ENCODE measurements at places on chromosomes 2 and 18.
A peak's percentile ranks its signal among the peaks of the same experiment; 100 is the strongest.

- no peak for DNase-seq
Measured at GRCh38 chr2:111711270-111711669, 172.7 kb downstream of the ANAPC1 start.

GRCh38 chr2:215371915-215372897, 60.3 kb downstream of the ATIC start:
- DNase-seq: no peak

DNA sequence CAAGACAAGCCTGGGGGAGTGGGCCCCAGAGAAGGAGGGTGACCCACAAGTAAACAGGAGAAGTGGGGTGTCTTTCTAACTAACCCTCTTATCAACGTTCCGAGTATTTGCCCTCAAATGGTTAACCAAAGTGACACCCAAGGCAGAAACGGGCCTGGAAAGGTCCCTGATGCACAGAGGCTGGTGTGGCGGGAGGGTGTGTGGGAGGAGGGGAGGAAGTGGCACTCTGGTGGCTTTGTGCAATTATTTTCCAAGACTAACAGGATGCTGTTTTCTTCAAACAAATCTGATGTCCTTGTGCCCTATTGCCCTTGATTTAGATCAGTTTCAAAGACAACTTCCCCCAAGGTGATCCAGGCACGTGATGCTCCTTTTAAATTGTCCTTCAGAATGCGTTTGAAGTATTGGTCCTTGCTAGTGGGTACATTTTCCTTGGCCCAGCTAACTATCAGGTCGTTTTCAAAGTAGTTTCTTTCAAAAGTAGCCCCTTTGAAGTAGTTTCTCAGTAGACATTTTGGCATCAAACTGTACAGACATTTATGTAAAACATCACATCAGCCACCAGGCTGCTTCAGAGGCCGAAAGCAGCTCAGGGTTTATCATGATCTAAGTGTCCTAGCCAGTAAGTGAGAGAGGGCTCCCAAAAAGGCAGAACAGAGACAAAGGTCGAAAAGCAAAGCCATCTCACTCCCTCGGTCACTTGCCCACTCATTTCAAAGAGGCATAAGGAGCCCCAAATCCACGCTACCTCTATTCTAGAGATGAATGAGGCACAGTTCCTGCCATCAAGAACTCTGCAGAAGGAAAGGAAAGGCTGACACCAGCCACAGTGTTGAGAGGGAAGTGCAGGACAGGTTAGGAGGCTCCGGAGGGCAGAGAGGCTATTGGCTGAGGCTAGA, 371.1 kb upstream of the ID2 start:
- DNase-seq: no peak

DNA sequence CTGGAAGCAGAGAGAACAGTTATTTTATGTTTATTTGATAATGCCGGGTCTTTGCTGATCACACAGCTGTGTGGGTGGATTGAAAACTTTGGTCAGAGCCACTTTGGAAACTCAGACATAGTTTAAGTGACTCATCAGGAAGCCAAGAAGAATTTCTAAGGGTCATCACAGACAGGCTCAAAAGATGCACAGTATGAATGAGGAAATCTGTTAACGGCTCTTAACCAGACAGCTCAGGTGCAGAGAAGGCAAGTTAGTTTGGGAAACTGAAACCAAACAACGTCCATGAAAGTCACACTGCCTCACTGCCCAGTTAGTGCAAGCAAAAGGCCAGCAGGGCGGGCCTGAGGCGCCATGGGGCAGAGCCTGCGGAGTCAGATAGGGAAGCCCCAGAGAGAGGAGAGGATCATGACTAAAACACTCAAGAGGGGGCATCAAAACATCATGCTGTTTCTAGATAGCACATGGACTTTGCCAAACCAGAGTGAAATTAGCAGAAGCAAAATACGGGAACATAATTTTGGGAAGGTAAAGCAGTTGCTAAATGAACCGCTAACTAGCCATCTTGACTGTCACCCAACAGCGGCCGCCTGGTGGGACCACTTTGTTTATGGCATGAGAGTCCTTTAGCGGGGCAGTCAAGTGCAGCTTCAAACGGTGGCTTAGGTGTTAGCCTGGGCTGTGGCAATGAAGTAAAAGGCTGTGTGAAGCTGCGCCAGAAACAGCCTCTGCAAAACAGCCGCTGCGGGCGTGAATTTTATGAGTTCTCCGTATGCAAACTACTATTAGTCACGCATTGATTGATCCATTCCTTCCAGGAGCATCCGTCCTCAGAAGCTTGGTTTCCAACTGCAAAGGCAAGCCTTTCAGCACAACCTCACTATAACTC, 101.2 kb downstream of the KCTD18 start:
- DNase-seq: no peak

- peak; percentile 85 for DNase-seq
Measured at GRCh38 chr18:38481576-38481975, 916.0 kb upstream of the CELF4 start.

DNA sequence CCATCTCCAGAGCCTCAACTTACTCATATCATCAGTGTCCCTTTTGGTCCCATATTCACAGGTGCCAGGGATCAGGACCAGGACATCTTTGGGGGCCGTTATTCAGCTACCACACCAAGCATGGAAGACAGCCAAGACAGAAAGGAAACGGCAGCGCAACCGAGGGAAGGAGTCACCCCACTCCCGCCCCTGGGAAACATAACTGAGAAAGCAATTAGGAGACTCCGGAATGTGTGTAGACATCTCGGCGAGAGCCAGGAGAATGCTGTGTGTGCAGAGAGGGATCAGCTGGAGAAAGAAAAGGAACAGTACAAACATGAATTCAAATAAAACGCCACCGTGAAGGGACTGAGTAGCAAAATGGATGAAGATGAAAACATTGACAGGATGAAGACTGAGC, 13.4 kb upstream of the BOK start:
- no peak for DNase-seq

- no peak for DNase-seq
Measured at GRCh38 chr18:29003194-29003593, 826.3 kb upstream of the CDH2 start.

DNA sequence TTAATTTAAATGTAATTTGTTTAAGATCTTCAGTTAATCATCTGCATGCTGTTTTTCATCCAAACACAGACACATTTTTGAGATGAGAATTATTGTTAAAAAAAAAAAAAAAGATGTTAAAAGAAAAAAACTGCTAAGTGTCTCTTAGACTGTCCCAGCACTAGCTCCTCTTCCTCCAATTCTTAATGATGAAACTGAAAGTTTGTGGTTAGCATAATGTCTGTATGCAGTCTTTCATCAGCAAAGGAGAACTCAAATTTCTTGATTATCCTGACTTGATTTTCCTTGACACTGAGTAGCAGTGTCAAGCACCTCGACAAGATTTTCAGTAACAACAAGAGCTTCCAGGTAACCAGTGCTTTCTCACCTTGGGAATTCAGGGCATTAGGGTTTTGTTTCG, 274.4 kb downstream of the LRRTM1 start:
- no peak for DNase-seq

GRCh38 chr2:70570041-70570661, 16.5 kb upstream of the TGFA start:
- no peak for DNase-seq

DNA sequence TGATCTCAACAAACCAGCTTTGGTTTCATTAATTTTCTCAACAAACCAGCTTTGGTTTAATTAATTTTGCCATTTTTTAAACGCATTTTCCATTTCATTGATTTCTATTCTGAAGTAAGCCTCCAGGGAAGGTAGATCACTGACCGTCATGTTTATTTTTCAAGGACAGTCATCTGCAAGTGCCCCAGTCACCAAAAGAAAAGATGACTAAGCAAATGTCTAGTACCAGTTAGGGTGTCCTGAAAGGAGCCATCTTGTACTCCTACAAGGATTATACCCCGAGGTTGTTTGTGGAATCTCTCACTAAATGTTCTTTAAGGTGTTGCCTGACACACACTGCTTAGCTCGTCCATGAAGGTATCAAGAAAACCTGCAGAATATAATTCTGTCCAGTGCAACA, 6.1 kb upstream of the UGT1A8 start:
- DNase-seq: no peak

GRCh38 chr2:152062125-152063091, 36.4 kb downstream of the CACNB4 start:
- no peak for DNase-seq

DNA sequence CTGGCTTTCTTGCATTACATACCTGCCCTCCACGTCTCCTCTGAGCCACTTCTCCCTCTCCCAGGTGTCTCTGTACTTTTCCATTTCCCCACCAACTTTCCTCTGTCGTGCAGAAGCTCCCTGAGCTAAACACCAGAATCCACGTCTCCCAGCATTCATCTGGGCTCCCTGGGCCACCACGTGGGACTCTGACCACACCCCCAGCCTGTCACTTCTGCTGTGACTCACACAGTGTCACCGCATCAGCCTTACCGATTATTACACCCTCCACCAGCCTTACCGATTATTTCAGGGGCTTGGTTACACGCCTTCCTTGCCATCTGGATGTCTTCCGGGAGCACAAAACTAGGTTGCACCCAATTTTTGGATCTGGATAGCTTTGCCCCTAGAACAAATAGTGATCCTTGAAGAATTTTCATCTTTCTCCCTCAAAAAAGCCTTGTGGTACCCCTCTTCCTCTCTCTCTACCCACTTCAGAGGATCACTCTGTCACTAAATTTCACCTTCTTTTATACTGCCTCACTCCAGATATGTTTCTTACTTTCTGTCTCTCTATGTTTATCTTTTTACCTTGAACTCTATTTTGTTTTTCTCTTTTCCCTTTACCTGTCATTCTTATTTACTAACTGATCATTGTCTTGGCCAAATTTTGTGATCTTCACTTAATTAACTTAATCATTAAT, 136.9 kb upstream of the CAB39 start:
- DNase-seq: peak; percentile 15

DNA sequence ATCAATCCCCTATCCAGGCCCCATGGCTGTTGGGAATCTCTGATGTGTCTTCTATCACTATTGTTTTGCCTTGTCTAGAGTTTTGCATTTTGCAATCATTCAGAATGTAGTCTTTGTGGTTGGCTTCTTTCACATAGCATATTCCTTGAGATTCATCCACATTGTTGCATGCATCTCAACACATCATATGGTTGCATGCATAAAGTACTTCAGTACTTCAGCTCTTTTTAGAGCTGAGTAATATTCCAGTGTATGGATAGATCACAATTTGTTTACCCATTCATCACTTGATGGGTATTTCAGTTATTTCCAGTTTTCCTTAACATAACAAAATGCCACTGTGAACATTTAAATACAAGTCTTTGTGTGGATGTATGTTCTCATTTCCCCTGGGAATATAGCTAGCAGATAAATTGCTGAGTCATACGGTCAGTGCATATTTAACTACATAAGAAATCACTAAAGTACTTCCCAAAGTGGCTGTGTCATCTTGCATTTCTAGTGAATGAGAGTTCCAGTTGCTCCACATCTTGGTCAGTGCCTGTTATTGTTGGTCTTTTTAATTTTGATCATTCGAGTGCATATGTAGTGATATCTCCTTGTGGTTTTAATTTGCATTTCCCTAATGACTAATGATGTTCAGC, 138.8 kb downstream of the BCL11A start:
- DNase-seq: no peak

GRCh38 chr18:33560686-33561370, 17.2 kb upstream of the ASXL3 start:
- peak; percentile 45 for DNase-seq

GRCh38 chr2:134247679-134248078, 6.2 kb upstream of the MGAT5 start:
- DNase-seq: no peak

GRCh38 chr2:189466656-189467055, 25.4 kb downstream of the WDR75 start:
- no peak for DNase-seq

- DNase-seq: no peak
Measured at GRCh38 chr18:46856973-46857372, 60.3 kb downstream of the PIAS2 start.

GRCh38 chr2:74051504-74051903, 66.8 kb downstream of the TET3 start:
- no peak for DNase-seq

Measured in GDM1 (cell line).